Activated naive CD8-positive, alpha-beta T cell treated with anti-CD3 and anti-CD28 coated beads, Interleukin-2, amount 10 ng/mL, durations not matched to agents 7 days and 5 days (primary cell): ENCODE measurements at places on chromosomes 11 and 22.

GRCh38 chr11:111344032-111344431, 35.0 kb downstream of the POU2AF1 start:
- no peak for DNase-seq

DNA sequence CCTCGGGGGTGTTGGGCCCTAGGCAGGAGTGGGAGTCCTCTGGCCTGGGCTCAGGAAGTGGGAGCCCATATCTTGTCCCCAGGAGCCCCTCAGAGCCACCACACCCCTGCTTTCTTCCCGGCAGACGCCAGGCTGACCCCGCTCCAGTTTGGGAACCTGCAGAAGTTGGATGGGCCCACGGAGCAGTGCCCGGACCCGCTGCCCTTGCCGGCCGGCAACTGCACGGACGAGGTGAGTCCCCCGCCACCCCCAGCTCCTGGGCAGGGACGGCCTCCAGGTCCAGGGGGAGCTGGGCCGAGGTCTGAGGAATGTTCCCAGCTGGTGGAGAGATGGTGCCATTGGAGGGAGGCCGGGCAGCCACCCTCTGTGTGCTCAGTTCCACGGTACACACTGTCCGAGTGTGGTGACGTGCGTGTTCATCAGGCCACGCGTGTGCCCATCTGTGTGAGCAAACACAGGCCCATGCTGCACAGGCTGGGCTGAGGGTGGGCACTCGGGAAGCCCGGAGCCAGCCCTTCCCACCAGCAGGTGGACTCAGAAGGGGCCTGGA, 4.8 kb downstream of the MUC5B start:
- DNase-seq, result no peak

DNA sequence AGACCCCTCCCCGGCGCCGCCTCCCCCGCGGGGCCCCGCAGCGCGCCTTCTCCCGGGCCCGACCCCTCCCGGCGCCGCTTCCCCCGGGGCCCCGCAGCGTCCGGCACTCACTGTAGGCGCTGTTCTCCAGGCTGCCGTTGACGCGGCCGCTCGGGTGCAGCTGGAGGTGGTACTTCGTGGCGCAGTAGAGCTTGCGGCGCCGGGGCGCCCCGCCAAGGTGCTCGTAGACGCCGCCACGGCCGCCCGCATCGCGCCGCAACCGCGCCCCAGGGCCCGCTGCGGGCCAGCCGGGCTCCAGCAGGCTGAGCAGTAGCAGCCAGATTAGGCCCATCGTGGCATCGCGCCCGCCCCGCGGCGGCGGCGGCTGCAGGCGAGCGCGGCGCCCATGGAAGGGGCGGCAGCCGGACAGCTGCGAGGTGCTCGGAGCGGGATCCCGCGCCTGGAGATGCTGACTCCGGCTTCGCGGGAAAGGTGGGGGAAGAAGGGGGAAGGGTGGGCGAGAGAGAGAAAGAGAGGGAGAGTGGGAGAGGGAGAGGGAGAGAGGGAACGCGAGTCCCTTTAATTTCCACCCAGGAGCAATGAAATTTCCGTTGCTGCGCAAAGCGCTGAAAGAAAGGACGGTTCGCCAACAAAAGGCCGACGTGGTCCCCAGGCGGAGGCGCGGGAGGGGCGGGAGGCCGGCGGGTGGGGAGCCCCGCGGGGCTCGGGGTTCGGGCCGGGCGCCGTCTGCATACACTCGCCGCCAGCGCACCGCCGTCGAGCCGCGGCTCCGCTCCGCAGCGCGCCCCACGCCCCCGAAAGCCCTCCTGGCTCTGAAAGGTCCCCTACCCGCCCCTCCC, at the start of gene FGF3:
Gene FGF3, minus strand, starts transcription at position 814 of the 839 bp plus-strand sequence. Its CDS starts 483 bp downstream, at position 331.
- no peak for DNase-seq

DNA sequence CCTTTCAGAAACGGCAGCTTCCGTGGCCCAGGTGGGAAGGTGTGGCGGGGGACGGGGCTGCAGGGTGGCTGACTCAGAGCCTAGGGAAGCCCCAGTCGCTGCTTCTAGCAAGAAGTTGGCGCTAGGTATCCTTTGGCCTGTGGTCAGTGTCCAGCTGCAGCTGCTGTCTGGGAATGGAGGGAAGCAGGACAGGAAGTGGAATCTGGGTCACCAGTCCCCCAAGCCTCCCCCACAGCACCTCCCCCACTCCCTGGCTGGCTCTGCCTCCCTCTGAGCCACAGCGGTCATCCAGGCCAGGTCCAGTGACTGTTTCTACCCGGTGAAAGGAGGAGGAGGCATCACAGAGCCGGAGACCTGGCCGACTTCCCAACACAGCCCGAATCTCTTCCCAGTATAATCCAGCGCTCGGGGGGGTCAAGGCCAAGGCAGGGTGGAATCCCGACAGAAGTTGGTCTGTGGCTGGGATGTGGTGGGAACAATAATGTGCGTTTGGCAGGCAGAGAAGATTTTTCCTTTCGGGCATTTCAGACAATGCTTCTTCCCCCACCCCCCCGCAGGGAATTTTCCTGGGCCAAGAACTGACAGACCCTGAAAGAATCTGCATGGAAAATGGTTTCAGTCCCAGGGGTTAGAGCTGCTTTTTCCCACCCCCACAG, 45.1 kb downstream of the C11orf96 start:
- no peak for DNase-seq

DNA sequence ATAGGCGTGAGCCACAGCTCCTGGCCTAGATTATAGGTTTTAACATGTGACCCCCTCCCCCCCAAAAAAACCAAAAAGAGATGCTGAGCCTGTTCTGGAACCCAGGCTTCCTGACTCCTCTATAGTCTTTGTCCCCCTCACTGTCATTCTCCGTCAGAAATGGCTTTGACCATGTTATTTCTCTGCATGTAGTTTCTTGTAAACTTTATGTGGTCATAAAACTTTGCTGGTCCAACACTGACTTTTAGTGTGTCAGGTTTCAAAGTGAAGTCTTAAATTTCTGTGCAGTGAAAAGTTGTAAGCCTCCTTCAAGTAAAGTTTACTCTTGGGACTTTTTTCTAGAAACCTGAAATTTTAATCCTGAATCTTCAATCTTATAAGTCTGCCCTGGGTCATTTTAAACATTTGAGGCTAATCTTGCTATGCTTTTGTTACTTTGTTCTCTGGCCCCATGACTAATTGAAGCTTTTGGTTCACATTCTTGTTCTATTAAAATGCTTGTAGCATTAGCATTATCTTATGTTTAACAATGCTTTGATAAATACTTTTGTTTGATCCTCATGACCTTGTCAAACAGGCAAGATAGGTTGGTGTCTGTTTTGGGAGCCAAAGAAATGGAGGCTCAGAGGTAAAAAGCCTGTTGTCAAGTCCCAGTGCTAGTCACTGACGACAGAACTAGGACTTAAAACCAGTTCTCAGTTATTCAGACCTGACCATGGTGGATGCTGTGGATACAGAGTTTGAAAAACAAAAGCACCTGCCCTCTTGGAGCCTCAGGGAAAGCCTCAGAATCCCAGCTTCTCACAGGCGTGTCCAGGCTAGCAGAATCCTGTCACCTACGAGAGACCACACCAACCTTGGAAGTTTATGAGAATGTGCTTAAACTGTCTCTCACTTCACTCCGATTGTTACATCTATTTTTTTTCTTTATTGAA, 87.7 kb upstream of the HORMAD2 start:
- DNase-seq, result no peak

DNA sequence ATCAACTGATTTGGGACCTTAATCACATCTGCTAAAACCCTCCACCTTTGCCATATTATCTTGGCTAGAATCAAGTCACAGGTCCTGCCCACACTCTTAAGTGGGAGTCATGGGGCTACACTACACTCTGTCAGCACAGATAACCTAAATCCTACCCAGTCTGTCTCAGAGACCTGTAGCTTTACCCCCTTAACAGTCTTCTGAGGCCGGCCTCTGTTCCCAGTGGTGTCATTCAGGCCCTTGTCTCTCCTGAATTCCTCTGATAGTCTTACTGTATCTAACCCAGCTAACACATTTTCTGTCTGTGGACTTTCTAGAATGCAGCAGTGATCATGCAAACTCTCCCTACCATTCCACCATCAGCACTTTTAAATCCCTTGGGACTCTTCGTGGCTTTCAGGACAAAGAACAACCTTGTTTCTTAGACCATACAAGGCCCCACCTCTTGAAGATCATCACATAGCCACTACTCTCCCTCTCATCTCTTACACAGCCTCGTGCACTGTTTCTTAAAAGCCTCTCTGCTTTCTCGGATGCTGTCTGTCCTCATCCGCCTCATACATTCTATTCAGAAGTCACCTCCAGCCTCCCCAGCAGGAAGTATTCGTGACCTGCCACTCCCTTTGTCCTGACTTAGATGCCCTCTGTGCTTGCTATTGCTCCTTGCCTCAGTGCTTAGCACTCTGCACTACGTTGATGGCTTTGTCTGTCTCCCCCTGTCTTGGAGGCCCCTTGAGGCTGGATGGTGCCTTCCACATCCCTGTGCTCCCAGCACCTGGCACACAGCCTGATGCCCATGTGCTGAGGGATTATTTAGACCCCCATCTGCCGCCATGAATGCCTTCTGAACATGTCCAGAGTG, 57.9 kb downstream of the PANX1 start:
- DNase-seq, result no peak

DNA sequence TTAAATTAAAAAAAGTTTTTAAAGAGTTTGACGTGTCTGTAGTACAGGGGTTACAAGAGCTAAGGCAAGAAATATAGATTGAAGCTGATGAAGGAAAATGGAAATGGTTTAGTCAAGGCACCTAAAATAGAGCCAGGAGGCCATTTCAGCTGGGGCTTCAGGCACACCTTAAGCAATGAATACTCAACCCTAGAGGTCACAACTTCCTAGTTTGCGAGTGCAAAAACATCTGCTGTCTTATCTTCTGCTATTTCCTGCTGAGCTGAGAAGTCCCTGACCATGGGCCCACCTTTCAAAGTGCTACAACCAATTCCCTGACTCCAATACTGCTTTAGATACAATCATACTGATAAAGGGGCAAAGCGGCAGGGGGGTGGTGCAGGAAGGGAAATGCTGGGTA, 87.4 kb downstream of the DLG2 start:
- DNase-seq, result no peak

DNA sequence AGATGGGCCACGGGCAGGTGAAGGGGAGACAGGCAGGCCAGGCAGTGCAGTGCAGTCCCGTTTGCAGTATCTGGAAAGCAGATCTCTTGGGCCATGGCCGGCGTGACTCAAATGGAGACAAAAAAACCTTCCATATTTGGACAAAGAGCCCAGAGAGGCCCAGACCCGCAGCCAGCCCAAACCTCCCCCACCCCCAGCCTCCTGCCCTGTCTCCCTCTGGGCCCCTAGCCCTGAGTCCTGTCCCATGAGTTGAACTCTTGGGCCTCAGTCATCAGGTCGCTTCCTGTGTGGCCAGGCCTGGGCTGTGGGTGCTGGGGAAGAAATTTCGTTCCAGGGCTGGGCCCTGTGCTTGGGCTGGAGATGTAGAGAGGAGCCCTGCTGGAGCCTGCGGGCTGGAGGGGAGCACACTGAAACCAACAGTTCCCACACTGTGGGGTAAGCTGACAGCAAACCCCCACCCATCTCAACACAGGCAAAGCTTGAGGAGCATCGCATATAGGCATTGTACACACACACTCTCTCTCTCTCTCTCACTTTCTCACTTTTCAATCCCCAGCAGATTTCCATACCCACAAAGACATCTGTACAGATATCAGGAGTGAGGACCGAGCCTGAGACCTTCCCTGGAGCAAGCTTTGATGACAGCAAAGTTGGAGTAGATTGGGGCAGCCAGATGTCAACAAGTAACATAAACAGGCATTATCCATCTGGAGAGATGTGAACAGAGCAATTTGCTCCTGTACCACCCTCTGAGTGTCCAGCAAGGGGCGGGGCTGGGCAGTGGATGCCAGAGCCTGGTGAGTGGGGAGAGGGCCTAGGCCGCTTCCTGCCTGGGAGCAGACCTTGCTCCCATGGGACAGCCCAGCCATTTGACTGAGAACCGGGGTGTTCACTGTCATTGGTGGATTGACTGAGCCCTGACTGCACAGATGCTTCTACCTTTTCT, 17.2 kb downstream of the ARHGEF17 start:
- DNase-seq, result no peak

DNA sequence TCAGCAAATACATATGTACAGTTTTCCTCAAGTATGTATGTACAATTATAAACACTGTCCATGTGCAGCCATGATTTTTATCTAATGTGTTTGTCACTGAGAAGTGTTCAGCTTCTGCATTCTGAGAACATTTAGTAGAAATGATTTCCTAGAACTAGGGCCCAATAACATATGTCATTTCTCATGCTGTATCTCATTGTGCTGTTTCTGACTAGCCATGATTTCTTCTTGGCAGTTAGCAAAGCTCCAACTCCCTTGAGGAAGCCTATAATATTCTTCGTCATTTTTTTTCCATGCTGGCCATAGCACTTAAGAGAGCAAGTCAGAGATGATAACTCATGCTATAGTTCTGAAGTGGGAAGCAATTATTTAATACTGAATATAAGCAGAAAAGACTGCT, 187.8 kb downstream of the DDX10 start:
- DNase-seq, result no peak

DNA sequence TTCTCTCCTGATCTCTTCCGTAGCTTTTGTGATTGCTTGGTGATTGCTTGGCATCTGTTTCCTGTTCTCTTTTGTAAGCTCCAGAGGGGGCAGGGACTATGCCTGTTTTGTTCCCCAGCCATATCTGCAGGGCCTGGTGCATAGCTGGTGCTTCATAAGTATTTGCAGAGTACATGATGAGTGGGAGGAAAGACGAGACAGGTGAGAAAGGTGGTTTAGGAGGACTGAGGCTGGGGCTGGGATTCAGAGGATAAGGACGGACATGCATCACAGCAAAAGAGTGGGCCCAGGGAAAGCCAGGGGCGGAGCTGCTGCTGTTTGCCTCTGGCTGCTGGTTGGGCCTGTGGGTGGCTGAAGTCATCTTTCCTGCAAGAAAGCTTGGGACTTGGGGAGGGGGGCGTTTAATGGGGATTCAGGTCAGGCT, 62.4 kb downstream of the DSCAML1 start:
- DNase-seq, result no peak

DNA sequence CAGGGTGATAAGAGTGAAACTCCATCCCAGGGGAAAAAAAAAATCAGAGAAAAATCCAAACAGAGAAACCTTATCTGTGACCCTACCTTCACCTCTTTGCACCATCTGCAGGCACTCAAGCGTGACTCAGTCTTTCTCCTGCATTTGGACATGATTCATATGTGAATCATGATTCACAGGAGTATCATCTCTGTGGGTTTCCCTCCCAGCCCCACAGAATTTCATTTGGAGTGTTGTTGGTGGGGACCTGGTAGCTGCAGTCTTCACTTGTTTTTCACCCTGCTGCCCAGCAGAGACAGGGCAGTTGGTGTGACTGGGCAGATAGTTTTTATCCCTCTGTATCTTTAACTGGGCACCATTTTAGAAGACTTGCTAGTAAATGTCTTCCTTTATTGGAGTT, 75.7 kb downstream of the DEPDC5 start:
- DNase-seq, result no peak
